ENCODE measurements at places on chromosomes 4 and X.

DNA sequence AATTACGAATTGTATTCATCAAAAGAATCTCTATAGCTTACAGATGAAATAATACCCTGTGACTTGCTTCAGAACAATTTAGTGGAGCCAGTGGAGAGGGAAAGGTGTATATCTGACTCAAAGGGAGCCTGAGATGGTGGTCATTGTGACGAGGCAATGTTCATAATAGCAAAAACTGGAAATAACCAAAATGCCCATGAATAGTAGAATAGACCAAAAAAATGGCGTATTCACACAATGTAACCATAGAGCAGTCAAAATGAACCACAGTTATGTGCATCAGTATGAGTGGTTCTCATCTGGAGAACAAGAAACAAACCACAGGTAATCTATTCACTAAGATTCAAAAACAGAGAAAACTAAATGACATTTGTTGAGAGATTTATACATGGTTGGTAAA lies 125.3 kb upstream of the CLNK start:
- no peak for DNase-seq

DNA sequence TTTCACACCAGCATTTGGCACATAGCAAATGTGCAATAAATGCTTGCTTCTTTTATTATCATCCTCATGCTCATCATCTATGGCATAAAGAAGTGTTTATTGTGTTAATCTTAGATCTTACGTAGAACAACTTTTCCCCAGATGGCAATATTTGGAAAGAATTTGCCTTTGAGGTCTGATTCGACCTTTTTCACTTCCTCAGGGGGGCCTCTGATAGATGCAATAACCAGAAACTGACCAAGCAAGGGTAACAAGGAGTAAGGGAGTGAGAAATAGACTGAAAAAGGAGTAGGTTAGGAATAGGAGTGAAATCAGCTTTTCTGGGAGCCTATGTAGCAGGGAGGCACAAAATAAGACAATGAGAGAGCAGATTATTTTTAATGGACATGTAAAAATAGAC lies 70.2 kb downstream of the RRAGB start:
- DNase-seq, result no peak

GRCh38 chr4:90152024-90152423 lies 24.8 kb downstream of the CCSER1 start:
- no peak for DNase-seq

DNA sequence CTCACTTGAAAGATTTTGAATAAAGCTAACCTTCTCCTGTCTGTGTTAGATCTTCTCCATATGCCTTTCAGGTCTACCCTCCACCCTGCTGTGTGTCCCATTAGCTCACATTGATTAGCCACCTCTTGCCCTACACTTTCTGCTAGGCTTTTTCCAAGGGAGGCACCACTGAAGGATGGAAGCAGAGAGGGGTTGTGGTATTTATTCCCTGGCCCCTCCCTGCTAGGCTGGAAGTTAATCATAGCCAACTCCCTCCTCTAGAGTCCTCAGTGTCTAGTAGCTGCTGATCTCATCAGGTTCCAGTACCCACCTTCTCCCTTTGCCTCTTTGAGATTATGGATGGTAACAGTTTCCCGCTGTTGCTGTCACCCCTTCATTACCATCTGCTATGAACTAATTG lies 8.9 kb upstream of the SMIM43 start:
- DNase-seq, result no peak

- peak; percentile 88 for DNase-seq
Measured at GRCh38 chrX:49910344-49910743, 12.1 kb upstream of the CLCN5 start.

- DNase-seq, result no peak
Measured at GRCh38 chrX:75547783-75548182, 24.9 kb upstream of the ZDHHC15 start.

All from DMS53 (cell line).